ENCODE measurements at places on chromosomes 5 and 9. TPM values are rescaled to one million over a fixed set of nuclear protein-coding genes. Genes with fewer than 3 reads are reported as not detected.

The CCL28 gene
- total RNA-seq: 11.6 TPM

The IRX4 gene
- not detected for total RNA-seq

The OLFM1 gene
- total RNA-seq: not detected

The ZDHHC11B gene
- not detected for total RNA-seq

The CYLC2 gene
- not detected for total RNA-seq

The UGT3A2 gene
- total RNA-seq: 0.79 TPM

Data from activated CD8-positive, alpha-beta memory T cell treated with anti-CD3 and anti-CD28 coated beads, Interleukin-2, amount 10 ng/mL, durations not matched to agents 7 days and 5 days (primary cell).